ENCODE measurements at places on chromosomes 5 and 9.

- no peak for DNase-seq
Observed at GRCh38 chr9:136847088-136847825, 2.0 kb upstream of the PHPT1 start.

- DNase-seq: no peak
Observed at GRCh38 chr5:147063943-147064342, 170.9 kb upstream of the STK32A start.

DNA sequence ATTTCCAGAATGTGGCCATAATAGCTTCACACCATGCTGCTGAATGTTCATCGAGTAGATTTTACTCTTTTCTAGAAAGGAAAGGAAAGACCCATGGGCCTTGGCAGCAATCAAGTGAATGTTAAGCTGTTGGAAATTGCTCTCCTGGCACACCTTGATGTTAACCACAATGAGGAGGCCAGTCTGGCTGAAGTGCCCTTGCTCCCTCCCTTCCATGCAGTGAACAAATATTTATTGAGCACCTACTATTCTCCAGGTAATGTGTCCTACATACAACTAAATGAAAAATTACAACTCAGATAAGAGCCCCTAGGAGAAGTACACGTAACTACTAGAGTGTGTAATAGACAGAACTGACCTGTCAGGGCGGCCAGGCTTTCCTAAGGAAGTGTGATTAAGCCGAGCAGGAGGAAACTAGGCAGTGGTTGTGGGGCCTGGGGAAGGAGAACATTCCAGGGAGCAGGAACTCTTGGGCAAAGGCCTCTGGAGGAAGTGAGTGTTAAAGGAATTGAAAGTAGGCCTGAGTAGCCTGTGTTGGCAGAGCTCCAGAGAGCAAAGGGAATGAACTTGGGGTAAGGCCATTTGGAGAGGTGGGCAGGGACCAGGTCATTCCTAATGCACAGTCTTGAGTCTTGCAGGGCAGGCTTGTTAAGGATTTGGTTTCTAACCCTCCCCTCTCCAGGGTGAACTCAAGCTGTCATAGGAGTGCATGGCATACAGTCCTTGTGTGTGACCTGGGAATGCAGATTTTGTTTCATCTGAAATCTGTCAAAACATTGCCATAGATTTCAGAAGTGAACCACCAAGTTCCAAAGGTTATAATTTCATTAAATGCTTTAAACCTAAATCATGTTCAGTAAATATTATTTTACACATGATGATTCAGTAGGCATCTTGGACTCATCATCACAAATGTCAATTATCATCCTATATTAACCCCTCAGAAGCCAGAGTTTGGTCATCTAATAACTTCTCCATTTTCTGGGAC, 9.0 kb upstream of the ZSWIM6 start:
- DNase-seq: no peak

DNA sequence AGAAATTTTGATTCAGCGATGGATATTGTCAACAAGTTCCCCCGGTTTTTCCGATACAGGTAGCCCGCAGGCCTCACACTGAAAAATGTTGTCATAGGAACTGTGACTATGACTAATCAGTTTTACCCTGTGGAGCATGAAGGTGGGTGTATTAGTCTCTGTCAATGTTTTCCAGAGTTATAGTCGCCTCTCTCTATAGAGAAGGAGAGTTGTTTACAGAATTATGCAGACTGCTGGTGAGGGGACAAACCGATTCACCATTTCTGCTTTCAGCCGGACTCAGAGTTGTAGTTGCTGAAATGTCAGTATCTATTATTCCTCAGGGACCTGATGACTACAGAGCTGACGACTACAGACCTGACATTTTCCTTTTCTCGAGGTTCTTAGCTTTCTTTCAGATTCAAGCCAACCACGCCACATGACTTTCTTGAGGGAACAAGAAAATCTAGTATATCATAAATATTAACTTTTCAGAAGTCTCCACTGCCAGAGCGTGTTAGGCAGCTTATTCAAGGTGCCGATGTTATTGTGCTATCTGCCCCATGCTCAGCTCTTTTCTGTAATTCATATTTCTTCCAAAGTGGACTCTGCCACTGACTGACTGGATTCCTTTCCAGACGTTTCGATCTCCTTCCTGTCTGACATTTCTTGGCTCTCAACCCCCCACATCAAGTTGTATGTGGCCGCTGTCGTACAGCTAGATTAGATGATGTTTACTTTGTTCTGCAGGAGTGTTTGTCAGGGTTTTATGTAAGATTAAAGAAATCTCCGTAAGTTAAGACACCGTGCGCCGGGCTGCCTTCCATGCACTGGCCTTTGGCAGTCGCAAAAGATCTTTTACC, 178.1 kb downstream of the FGF1 start:
- DNase-seq: no peak

- DNase-seq: no peak
Observed at GRCh38 chr5:103510851-103511553, 51.6 kb downstream of the NUDT12 start.

DNA sequence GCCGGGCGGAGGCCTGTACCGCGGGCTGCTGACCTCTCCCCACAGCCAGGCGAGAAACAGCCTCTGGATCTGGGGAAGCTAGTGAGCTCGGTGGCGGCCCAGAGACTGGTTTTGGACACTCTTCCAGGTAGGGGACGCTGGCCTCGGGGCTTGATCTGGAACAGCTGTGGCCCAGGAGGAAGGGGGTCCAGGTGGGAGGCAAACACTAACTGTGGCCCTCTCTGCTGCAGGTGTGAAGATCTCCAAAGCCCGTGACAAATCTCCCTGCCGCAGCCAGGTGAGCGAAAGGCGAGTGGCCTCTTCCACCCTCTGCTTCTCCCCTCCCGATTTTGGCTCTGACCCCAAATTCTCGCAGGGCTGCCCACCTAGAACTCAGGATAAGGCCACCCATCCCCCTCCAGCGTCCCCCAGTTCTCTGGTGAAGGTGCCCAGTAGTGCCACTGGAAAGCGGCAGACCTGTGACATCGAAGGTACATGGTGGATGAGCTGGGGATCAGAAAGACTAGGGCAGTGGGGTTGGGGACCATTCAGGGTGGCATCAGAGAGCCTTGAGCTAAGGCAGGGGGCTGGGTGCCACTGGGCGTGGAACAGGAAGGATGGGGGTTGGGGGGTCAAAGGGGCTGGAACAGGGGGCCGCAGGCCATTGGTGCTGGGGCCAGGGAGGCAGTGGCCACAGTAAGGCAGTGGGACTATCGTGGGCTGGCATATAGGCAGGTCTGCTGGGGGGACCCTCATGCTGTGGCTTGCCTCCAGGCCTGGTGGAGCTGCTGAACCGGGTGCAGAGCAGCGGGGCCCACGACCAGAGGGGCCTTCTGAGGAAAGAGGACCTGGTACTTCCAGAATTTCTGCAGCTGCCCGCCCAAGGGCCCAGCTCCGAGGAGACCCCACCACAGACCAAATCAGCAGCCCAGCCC, 12.9 kb upstream of the SLC34A1 start:
- DNase-seq: no peak

DNA sequence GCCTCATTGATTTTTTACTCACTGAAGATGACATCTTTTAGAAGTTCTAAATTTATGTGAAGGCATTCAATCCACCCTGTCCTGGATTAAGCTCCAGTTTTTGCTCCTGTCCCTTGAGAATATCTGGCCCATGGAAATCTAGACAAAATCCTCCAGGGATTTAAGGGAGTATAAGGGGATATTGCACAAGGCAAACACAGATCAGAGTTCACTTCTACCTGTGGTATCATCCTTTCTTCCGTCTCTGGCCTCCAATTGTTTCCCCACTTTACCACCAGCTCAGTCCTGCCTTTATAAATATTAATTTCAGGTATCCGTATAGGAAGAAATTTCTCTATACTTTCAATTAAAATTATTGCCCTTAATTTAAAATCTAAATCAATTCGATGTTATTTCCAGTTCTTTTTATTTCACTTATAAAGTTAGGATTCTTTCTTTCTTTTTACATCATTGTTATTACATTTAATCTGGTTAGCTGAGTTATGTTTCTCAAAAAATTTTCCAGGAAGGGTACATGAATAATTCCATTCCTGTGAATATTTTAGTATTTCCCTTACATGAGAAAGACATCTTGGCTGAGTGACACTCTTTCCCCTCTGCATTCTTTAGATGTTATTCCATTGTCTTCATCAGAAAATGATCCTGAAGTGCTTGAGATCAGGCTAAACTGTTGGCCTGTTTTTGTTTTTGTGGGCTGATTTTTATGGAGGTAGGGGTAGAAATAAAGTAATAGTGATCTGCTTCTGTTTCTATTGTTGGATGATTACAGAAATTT, 194.3 kb upstream of the MAP3K1 start:
- DNase-seq: no peak

- no peak for DNase-seq
Observed at GRCh38 chr9:23606107-23606506, 219.9 kb downstream of the ELAVL2 start.

DNA sequence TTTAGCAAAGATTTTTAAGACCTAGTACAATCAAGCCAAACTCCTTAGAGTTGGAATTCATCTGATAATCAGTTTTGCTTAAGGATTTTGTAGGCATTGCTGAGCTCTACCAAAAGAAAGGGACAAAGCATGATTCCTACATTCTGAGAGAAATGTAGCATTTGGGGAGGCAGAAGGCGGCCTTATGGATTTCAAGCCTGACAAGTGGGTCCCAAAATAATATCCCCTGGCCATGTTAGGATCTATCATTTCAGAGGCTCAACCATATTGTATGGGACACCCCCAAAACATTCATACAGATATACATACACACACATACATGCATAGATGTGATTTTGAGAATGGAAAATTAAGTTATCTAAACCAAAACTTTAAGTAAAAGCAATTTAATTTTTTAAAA, 257.8 kb upstream of the VLDLR start:
- DNase-seq: no peak

DNA sequence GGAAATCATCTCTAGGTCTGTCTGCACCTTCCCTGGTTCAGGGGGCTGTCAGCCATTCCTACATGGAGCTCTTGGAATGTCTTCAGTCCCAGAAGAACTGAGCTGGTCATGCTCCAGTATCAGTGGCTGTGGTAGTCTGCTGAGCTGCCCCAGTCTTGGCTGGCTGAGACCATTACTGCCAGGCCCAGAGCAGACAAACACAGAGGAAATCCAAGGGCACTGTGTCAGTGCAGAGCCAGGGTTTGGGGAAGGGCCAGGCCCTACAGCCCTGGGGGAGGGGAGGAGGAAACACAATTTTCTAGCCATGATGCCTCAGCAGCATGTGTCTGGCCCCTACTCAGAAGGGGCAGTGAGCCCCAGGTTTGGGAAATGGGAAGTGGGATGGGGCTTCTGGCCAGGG, 58.4 kb downstream of the ARHGEF37 start:
- no peak for DNase-seq

All from activated CD4-positive, CD25-positive, alpha-beta regulatory T cell treated with anti-CD3 and anti-CD28 coated beads, Interleukin-2, amount 50 U/mL, for 16 hours (primary cell).